Body of pancreas (tissue), 4 donors: ENCODE measurements at places on chromosomes 4 and X.

DNA sequence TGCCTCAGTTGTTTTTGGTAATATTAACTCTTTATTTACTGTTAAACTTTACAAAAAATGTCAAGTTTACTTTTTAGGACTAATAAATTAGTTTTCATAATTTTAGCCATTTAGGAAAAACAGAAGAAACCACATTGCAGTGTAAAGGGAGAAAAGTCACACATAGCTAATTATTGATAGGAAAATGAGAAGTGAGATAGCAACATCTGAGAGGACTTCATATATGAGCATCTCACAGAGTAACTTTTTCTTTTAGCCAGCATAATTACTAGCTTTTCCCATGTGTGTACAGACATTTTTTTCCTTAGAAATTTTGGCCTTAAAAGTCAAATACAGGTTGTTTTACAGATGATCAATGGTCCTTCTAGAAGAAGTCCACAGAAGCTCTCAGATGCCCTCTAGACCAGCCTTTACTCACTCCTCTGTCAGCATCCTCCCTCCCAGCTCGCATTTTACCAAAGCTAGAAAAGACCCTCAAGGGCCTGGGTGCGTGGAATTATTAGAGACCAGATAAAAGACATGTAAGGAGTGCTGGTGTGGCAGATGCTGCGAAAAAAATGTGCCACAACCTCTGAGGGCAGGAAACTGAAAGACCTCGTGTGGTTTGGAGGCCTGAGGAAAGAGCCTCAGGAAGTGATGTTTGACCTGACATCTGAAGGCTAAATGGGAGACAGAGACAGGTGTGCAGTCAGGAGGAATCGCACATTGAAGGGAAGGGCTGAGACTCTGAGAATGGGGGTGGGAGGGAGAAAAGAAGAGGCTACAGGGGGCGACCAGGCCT is 156.9 kb downstream of the CBR4 start:
- no peak for DNase-seq

DNA sequence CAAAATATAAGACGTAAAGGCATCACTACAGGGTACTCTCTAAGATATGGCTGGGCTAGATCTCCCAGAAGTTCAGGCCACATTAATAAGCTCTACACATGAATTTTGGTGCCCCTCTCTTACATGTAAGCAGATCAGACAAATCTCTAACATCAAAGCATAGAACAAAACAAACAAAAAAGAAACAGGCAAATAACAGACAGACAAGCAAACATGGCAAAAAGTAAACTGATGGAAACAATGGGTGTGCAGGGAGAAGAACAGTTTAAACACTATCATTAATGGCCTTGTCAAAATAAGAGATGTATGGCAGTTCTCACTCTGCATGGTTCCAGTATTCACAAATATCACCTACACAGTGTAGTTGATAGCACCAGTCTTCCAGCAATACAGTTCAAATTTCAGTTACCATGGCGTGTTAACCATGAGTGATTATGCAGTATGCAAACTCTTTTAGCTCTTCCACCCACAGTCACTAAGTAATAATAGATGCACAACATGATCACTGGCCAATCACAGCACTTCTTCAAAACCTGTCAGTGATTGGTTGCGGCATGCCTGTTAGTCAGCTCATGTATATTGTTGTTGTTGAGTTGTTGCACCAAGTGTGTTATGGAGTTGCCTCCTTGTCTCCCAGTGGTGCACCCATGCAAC is 110.7 kb upstream of the TLR3 start:
- no peak for DNase-seq

DNA sequence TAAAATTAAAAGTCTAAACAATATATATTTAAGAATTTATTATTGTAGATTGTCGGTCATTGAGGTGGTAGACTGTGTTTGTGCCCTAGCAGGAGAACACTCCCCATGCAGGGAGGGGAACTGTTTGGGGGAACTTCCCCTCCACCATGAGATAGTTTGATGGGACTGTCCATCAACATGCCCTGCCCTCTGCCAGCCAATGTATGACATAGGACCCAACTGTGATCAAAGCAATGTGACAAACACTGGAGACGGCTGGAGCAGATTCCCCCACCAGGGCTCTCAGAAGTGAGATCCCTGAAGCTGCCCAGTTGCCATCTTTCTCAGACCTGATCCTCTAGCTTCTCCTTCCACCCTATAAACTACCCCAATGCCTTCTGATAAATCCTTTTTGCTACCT is 44.9 kb downstream of the SH3KBP1 start:
- DNase-seq, result no peak

- no peak for DNase-seq
These were observed 24.4 kb upstream of the VSIG4 start for GRCh38 chrX:66064261-66064660.

DNA sequence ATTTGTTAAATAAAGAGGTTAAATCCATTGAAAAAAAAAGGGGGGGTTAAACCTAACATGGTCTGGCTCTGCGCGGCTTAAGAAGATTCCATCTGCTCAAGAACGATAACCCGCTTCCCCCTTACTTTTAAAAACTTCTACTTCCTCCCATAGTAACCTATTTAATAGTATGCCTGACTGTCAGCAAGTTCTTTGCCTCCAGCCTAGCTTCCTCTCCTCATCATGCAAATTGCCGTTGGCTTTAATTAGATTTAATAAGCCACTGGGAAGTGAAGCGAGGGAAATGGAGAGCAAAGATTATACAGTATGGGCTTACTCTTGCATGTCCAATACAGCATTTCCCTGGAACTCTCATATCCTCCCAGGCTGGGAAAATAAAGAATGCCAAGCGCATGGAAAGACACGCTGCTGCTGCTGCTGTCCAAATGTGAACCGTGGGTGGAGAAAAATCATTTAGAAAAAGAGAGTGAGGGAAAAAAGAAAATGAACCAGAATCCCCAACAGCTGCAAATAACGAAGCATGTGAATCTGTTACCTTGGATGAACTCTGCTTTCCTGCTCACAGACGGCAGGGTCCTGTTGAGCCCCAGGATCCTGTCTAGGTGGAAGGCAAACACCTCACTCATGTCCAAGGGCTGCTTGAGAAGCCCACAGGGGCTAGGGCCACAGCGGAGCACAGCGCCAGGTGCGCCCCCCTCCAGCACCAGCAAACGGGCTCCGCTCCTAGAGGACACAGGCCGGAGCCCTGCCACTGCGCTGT is 2.7 kb downstream of the GASK1B start:
- peak; percentile 17 for DNase-seq

DNA sequence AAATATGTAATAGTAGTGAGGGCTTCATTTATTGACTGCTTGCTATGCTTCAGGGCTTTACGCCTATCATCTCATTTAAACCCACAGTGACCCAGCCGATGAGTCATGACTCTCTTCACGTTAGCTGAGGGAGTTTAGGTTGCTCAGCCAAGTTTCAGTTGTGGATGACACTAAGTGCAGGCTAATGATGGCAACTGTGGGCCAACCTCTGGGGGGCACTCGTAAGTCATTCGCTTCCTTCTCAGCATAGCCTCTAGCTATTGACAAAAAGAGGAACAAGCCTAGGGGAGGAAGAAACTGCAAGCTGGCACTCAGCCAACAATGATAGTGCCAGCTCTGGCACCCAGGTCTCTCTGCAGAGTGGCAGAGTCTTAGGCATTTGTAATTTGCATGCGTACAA is 325.0 kb downstream of the ARHGAP10 start:
- peak; percentile 38 for DNase-seq

- DNase-seq, result no peak
These were observed 8.2 kb downstream of the AREG start for GRCh38 chr4:74453037-74453635.

DNA sequence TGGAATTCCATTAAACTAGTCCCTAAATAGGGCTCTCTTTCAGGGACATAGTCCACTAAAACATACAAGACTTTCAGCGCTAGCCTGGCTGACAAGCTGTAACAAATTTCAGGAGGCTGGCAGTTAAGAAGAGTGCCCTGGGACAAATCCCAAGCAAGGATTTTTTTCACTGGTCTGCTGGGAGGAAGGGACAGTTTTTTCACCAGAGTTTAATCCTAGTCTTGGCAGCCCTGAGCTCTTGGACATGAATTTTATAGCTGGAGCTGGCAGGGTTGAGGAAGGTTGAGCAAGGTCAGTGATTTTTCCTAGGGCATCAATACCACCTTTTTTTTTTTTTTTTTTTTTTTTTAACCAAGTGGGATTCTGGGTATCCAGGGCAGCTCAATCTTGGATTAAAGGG is 184.4 kb downstream of the SH2D1A start:
- no peak for DNase-seq

DNA sequence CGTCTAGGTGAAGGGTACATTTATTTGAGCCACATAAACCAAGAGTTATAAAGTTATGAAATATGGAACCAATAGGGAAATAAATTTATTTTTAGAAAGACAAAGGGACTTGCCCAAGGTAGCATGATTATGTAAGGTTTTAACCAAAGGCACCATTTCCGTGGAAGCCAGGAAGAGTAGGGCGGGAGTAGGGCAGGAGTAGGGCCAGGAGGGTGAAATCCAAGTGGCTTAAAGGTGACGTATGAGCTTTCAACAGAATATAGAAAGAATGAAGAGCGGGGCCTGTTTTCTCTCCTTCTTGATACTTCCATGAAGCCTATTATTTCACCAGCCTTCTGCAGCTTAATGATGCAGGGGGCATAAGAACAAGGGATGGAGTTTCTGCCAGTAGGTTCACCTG is 91.7 kb upstream of the PNPLA4 start:
- no peak for DNase-seq

- no peak for DNase-seq
These were observed at the start of gene MAB21L2 for GRCh38 chr4:150582146-150582872. Gene MAB21L2 (plus strand): TSS chr4:150582151. CDS start chr4:150583030, 879 bp downstream.

DNA sequence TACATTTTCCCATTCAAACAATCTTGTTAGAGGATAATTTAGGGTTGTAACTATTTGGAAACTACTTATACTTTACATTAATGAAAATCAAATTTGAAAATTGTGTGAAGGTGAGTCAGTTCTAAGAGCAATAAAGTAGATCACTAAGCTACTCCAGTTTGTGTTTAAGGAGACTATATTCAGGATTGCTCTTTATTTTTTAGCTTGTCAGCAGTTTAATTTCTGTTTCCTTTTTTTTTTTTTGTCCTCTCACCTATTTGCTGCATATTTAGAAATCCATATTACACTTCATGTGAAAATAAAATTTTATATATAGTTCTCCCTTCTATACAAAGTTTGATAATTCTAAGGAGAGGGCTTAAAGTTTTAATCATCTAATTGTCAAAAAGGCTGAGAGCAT is 691.8 kb downstream of the ADGRL3 start:
- no peak for DNase-seq

DNA sequence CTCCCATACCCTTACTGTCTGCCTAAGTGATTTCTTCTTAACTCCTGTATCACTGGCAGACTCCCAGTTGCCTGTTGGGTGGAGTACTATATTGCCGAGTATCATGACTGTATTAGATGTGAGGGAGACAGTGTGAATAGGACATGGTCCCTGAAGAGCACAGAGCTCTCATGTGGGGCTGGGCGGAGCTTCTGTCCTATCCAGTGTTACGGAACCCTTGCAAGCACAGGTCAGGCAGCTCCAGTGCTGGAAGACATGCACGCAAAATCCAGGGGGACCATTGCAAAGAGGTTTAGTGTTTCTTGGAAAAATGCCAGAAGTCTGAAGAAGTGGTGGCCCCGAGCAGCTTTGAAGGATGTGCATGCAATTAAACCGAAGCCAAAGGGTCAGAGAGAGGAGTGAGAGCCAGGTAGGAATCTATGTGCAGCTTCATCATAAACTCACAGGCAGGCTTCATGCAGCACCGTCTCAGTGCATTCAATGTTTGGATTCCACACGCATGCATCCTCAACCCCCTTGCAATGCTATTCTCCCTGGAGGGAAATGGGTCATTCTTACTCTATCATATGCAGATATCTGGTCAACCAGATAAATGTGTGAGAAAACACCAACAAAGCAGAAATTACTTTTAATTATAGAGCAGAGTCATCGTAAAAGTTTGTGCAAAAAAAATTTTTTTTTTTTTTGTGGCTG is 49.7 kb upstream of the DHRSX start:
- DNase-seq, result no peak
